NCI-H446 treated with DMSO at 0.1 percent for 48 hours (cell line): ENCODE measurements at places on chromosomes 4 and X.

DNA sequence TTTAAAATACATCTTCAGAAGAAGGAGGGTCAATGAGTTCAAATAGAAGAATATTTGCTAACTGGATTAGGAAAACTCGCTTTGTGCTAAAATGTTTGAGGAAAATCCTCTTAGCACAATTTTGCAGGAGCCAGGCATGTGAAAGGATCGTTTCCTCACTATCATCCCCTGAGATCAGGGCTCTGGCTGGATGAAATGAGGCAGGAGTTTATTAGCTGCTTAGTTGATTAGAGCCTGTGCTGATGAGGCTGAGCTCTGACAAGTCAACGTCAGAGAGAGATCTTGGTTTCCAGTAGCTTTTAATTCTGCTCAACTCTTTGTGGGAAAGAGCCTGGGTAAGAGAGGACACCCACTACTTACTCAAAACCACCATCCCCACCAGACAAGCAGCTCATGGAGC is 8.0 kb upstream of the DRD5 start:
- no peak for DNase-seq

DNA sequence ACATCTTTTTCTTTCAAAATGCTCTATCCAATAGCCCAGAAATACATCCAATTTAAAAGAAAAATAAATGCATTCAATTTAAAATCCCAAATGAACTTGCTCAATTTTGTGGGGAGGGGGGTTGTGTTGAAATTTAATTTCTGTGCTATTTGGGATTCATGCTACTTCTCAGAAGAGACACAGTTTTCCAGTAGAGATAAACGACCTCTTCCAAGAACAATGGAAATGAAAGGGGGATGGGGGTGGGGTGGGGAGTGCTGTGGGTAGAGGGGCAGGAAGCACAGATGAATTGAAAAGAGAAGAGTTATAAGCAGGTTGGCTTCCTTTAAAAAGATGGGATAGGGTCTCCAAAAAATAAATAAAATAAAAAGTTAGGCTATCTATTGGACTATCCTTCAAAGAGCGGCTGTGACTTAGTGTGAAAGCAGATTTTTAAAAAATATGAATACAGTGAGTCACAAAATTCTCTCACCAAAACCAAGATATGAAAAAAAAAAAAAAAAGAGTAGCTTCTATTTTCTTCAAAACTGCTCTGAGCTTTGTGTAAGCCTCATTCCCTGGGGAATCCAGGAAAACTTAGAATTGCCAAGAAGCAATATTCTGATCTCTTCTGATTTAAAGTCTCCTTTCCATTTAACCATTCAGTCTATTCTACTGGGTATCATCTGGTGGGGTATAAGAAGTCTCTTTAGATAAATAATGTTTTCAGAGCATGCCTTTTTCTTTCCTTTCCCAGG is 324.3 kb downstream of the PTTG2 start:
- no peak for DNase-seq

GRCh38 chr4:17336524-17336961 is 175.3 kb downstream of the QDPR start:
- DNase-seq = no peak

- no peak for DNase-seq
Observed at GRCh38 chrX:24125028-24125612, 24.4 kb upstream of the ZFX start.

DNA sequence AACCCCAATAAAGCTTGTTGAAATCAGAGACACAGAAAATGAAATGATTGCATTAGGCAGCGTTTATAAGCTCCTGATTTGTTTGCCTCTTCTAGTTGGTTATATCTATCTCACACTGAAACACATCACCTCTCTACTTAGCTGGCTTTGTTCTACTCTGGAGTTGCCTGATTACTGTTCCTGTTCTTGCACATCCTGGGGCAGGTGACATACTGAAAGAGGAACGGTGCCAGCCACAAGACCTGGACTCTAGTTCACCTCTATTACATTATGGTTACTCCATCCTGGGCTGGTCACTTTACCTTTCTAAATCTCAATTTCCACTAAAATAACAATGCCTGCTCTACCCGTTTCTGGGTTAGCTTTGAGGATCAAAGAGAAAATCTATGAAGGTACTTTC is 47.9 kb downstream of the TRIM2 start:
- DNase-seq = no peak

GRCh38 chrX:111309083-111309482 is 38.8 kb upstream of the CAPN6 start:
- no peak for DNase-seq

DNA sequence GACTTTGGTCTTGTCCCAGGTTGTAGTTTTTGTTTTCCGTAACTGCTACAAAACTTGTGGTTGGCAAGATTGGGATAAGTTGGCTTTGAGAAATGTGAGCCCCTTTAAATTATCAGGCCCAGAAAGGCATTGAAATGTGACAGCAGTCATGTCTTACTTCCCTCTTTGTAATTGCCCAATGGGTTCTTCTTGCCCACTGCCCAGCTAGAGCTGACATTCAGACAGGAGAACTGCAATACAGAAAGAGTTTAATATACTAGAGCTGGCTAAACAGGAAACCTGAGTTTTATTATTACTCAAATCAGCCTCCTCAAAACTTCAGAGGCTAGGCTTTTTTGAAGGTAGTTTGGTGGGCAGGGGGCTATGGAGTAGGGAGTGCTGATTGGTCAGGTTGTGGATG is 288.3 kb downstream of the ZNF674 start:
- no peak for DNase-seq

GRCh38 chr4:145566086-145566708 is 53.0 kb upstream of the MMAA start:
- DNase-seq = no peak

DNA sequence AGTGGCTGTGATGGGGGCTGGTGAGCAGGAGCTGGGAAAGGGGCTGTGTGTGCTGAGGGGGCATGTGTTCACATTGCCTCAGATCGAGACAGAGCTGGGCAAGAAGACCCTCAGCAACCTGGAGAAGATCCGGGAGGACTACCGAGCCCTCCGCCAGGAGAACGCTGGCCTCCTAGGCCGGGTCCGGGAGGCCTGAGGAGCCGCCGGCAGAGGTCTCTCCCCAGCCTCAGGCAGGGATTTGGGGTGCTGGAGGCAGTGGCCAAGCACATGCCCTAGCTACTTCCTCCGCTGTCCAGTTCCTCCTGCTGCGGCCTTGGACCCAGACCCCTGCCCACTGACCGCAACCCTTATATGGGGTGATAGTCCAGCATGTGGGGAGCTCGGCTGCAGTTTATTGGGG is 14.4 kb downstream of the FOXP3 start:
- no peak for DNase-seq

GRCh38 chrX:45557387-45557786 is 356.7 kb upstream of the DIPK2B start:
- no peak for DNase-seq

DNA sequence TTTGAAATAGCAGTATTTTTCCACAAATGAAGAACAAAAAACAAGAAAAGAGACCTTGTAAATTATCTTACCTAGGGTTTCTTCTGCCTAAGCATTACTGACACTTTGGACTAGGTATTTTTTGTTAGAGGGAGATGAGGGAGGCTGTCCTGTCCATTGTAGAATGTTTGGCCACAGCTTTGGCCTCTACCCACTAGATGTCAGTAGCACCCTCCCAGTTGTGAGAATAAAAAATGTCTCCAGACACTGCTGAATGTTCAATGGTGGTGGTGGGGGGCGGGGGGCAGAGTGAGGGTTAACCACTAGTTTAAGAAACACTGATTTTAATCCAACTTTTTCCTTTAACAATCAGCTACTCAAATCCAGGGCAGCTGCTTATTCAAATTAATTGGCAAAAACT is 25.8 kb downstream of the OTUD4 start:
- DNase-seq = no peak

- DNase-seq = no peak
Observed at GRCh38 chrX:134512566-134512965, 52.6 kb downstream of the HPRT1 start.

GRCh38 chr4:13181681-13182080 is 302.5 kb downstream of the RAB28 start:
- DNase-seq = no peak

GRCh38 chr4:113973345-113973744 is 6.1 kb downstream of the ARSJ start:
- no peak for DNase-seq

DNA sequence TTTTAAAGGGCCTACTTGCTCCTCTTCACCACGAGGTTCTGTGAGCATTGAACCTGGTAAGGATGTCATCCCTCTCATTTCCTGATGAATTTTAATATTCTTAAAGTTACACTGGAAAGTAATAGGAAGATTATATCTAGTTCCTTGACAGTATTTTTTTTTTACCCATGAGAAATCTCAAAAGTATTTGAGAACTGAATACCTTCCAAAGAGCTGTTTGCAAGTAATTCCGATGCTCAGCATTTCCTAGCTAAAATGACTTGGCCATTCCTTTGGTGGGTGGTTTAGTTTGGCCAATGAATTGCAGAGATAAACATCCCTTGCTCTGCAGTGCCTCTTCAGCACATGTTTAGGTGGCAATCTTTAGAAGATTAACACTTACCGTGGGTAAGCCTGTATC is 110.2 kb upstream of the WDR1 start:
- no peak for DNase-seq

GRCh38 chr4:89438102-89438831 is 130.7 kb upstream of the GPRIN3 start:
- DNase-seq = no peak

DNA sequence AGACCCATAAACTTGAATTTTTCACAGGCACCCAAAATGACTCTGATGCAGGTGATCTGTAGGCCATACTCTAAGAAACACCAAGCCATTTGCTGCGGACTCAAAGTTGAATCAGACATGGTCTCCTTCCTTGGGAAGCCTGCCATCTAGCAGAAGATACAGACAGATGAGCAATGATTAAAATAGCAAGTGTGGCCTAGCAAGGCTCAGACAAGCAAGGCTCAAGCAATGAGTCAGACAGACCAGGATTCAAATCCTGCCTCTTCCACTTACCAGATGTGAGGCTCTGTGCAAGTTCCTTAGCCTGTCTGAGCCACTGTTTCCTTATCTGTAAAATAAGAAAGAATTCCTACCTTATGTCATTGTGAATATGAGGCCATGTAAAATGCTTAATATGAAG is 2.3 kb downstream of the CCDC149 start:
- no peak for DNase-seq

DNA sequence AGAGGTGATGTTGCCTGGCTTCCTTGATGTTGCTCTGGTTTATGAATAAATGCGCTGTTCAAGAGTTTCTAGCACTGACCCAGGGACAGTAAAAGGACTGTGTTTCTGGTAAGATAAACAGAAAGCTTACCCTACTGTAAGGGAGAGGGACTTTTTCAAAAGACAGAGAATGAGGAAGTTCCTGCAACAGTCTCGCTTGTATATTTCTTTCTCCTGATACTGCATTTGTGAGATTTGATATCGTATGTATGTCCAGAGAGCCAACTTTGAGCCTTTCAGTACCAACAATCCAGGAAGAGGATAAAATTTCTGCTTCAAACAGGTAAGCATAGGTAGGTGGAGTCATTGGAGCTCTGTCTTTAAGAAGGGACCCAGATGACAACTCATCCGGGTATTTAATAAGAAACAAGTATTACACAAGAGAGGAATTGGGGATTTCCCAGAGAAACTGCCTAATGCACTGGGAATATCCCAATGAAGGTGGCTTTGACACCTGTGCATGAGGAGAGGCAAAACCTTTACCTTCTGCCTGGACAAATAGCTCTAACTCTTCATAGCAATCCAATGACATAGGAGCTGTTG is 773 bp downstream of the DAPP1 start:
- no peak for DNase-seq

- no peak for DNase-seq
Observed at GRCh38 chrX:109600237-109600651, 24.7 kb downstream of the KCNE5 start.

DNA sequence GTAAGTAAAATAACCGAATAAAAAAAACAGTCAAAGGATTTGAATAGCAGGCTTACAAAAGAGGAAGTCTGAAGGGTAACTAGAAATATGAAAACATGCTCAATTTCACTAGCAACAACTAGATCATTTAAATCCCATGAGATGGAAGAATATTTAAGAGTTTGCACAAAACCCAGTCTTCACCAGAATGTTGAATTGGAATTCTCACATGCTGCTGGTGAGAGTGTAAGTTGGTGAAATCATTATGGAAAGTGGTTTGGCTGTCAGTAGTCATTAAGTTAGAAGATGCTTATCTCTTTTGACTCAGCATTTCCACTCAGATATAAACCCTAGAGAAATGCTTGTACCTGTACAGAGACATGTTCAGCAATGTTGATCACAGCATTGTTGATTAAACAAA is 110.1 kb downstream of the PGRMC2 start:
- DNase-seq = no peak

GRCh38 chrX:100973411-100973810 is 3.9 kb downstream of the ARL13A start:
- no peak for DNase-seq

DNA sequence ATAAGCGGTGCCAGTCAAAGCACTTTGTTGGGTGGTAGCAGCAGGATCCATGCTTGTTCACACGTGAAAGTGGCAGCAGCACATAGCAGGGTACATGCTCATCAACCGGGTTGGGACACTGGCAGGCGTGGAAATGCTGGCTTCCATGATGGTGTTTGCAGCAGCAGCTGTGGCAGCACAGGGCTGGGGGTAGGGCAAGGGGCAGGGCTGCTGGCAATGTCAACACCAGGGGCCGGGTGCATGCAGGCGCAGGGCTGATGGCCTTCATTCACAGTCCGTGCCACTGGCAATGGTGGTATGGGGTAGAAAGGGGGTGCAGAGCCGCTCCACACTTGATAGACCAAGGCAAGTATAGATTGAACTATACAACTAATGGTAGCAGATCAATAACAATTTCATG is 374.7 kb upstream of the FAM241A start:
- no peak for DNase-seq

DNA sequence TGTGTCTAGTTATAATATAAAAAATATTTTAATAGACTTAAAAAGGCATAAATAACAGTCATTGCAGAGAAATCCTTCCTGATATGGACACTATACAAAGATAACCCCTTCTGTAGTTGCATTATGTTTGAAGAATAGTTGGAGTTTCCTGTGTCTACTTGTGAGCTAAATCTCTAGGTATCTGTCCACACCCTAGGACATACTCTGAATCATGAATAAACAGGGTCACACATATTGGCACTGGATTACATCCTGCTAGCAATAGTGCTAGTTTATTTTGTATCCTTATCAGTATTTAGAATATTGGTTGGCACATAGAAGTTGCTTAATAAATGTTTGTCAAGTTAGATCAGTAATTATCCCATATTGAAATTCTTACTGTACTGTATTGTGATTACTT is 173.9 kb downstream of the GRXCR1 start:
- no peak for DNase-seq

DNA sequence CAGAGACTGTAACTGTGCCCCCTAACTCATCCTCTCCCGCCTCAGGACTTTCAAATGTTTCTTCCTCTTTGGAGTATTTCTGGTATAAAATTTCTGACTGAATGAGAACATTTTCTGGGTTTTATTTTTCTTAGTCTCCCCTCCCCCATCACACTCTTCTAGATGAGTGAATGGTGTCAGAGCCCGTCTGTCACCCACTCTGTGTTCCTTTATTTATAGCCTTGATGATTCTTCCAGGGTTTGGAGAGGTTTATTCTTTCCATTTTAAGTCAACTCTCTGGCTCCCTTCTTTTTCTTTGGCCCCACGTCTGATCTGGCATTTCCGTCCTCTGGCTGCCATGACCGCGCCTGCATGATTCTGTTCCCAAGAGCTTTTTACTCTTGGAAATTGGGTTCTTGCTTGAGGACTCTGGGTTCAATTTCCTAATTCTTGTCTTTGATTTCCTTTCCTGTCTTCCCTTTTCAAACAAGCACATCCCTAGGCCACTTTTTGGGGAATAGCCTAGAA is 128.8 kb downstream of the NSUN7 start:
- no peak for DNase-seq
